ENCODE measurements at places on chromosomes 3 and 15. TPM values are rescaled to one million over a fixed set of nuclear protein-coding genes. Genes with fewer than 3 reads are reported as not detected.

DNA sequence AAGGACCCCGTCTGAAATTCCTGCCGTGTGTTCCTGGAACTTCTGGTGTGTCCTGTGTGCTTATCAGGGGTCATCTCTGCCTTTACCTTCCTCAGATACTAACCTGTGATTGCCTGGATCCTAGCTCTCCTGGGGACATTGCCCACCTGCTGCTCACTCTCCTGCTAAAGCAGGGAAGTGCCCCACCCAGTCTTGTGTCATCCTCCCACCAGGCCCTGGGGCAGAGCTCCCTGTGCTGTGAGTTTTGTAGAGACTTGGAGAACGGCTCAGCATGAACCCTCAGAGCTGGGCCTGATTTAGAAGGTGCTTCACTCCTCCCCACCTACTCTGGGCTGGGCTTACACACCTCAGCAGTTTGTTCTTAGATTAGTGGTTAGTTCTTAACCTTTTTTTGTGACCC is 3.8 kb upstream of the TMEM44 start:
- DNase-seq, result no peak

DNA sequence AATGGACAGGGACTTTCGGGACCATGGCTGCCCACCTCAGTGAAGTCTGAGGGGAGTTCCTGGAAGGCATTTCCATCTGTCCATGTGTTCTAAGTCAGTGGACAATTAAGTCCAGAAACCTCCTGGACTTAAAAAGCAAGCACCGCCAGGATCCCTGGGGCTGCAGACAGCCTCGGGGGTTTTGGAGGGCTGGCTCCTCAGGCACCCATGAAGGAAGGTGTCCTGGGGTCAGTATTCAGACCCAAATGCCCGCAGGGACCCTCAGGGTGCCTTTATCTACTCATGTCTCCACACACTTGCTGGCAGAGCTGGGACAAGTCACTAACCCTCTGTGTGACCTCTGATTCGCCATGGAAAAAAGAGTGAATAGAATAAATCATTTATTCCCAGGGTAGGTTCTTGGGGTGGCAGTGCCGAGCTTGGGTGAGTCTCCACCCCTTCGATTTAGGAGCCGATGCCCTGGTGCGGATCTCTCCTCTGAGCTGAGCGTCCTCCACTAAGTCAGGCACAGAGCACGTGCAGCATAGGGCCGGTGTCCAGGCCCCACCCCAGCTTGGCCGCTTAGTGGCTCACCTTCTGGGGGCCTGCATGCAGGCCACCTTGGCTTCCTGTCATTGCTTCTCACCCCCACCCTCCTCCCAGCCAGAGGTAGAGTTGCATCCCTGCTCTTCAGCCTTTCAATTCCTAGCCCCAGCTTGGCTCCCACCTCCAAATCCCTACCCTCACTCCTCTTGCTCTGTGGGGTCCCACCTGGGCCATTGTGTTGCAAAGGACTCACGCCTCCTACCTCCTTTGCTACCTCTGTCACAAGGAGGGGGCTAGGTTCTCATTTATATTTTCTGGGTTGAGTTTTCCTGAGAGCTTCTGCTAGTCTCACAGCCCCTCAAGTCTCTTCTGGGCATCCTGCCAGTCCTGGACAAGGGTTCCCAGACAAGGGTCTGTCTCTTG is 19.9 kb downstream of the SLC6A6 start:
- no peak for DNase-seq

- DNase-seq, result no peak
Observed at GRCh38 chr3:127680146-127680661, 7.5 kb downstream of the ABTB1 start.

HIGD2B gene
- not detected for polyA plus RNA-seq

Data from renal pelvis (tissue), 12 donors.